MCF 10A (cell line): ENCODE measurements at places on chromosomes 5 and 9.

DNA sequence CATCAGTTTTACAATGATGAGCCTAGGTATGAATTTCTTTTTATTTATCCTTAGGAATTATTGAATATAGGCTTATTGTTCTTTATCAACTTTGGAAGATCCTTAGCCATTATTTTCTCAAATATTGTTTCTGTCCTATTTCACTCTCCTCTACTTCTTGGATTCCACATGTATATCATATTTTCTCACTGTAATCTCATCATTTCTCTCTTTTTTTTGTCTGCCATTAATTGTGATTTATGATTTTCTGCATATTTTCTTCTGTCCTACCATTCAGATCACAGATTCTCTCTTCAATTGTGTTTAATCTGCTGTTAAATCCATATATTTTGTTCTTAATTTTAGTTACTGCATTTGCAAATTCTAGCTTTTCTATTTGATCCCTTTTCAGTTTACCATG lies 139.8 kb downstream of the ARRDC3 start:
- DNase-seq = no peak
- H3K36me3 ChIP-seq = no peaks in the 10 kb centered on the region
- H3K27ac ChIP-seq = no peak overlapping the region
- H3K4me1 ChIP-seq = no peaks in the 10 kb centered on the region
- H3K4me3 ChIP-seq = no peak overlapping the region
- H3K27me3 ChIP-seq = no peaks in the 10 kb centered on the region

- H3K4me3 ChIP-seq = no peak overlapping the region
- DNase-seq = no peak
- peaks cover 32% of the 10 kb centered on the region for H3K27me3 ChIP-seq
- no peak overlapping the region for H3K27ac ChIP-seq
- no peaks in the 10 kb centered on the region for H3K4me1 ChIP-seq
Measured at GRCh38 chr5:176184608-176185132, 53.6 kb upstream of the SIMC1 start.

GRCh38 chr5:115599924-115600323 lies 2.4 kb downstream of the TICAM2 start:
- peaks cover 12% of the 10 kb centered on the region for H3K36me3 ChIP-seq
- no peak overlapping the region for H3K4me3 ChIP-seq
- no peaks in the 10 kb centered on the region for H3K27me3 ChIP-seq
- no peak overlapping the region for H3K27ac ChIP-seq

DNA sequence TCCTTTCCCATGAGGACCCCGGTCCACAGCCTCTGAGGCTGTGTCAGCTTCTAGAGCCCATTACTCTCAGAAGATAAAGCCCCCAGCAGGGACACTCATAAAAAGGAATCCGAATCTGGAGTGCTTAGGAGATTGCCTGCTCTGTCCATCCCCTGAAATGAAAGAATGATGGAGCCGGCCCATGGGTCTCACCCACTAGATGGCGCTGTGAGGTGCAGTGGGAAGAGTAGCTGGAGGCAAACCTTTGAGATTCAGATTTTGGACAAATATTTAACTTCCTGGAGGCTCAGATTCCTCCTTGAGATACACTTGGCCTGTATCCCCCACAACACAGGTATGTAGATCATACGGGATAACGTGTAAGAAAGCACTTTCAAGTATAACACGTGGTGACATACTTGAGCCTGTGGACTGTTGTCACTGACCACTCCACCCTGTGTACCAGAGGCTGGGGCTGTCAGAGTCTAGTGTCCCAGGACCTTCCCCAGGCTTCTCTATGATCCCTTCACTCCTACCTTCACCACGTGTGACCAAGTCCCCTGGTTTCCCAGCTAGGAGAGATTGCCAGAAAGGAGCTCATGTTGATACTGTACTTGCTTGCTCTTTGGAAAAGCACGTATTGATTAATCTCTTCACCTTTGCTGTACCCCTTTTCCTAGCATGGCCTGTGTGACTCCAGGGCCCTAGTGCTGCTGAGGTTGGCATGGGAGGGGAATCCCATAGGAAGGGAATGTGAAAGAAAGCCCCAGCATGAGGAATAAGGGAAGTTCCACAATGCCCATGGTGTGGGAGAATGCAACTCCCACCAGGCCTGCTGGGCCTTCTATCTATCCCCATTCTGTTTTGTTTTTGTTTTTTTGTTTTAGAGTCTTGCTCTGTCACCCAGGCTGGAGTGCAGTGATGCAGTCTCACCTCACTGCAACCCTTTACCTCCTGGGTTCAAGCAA lies 32.1 kb downstream of the TRMO start:
- no peaks in the 10 kb centered on the region for H3K27me3 ChIP-seq
- H3K36me3 ChIP-seq = no peaks in the 10 kb centered on the region
- H3K4me1 ChIP-seq = peaks cover 1% of the 10 kb centered on the region
- DNase-seq = peak; percentile 54

- peaks cover 16% of the 10 kb centered on the region for H3K4me1 ChIP-seq
- H3K36me3 ChIP-seq = no peaks in the 10 kb centered on the region
- no peak overlapping the region for H3K27ac ChIP-seq
- no peak for DNase-seq
- no peaks in the 10 kb centered on the region for H3K27me3 ChIP-seq
- H3K4me3 ChIP-seq = no peak overlapping the region
Measured at GRCh38 chr5:143174714-143175398, 228.6 kb downstream of the NR3C1 start.

DNA sequence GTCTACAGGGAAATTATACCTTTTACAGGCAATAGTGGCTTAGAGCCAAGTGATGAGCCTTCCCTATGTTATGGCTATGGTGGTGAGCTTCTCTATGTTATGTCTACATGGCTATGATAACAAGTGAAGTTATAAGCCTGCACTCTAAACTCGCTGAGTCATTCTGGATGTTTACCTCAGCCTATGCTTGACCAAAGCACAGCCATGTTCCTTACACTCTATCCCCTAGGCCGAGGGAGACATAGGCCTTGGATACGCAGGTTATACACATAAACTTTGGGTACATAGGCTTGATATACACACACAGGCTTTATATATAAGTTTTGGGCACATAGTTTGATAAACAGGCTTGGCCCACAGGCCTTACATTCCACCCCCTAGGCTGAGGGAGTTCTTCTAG lies 13.8 kb downstream of the DMAC1 start:
- H3K27me3 ChIP-seq = no peaks in the 10 kb centered on the region
- no peak overlapping the region for H3K27ac ChIP-seq
- DNase-seq = no peak

DNA sequence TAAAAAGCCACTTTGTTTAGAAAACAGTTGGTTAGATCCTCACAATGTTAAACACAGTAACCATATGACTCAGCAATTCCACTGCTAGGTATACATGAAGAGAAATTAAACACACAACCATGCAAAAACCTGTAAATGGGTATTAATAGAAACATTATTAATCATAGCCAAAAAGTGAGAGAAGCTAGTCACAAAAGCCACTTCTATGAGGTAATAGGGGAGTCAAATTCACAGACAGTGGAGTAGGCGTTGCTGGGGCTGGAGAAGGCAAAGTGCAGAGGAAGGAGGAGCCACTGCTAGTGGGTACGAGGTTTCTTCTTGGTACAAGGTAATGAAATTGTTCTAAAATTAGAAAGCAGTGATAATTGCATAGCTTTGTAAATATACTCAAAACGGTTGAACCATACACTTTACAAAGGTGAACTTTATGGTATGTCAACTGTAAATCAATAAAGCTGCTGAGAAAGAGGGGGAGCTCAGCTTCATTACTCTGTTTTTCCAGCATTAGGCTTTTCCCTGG lies 364.4 kb downstream of the GADD45G start:
- H3K36me3 ChIP-seq = no peaks in the 10 kb centered on the region
- H3K27me3 ChIP-seq = no peaks in the 10 kb centered on the region
- no peak overlapping the region for H3K27ac ChIP-seq
- DNase-seq = peak; percentile 16
- H3K4me3 ChIP-seq = no peak overlapping the region

GRCh38 chr5:40223884-40224402 lies 455.8 kb upstream of the PTGER4 start:
- H3K27me3 ChIP-seq = no peaks in the 10 kb centered on the region
- H3K4me3 ChIP-seq = no peak overlapping the region
- DNase-seq = peak; percentile 58
- H3K4me1 ChIP-seq = peaks cover 9% of the 10 kb centered on the region
- H3K36me3 ChIP-seq = no peaks in the 10 kb centered on the region

GRCh38 chr5:178432421-178433272 lies 157.5 kb downstream of the COL23A1 start:
- H3K4me1 ChIP-seq = peaks cover 14% of the 10 kb centered on the region
- H3K4me3 ChIP-seq = no peak overlapping the region
- no peak overlapping the region for H3K27ac ChIP-seq
- peaks cover 31% of the 10 kb centered on the region for H3K27me3 ChIP-seq
- H3K36me3 ChIP-seq = peaks cover 7% of the 10 kb centered on the region

DNA sequence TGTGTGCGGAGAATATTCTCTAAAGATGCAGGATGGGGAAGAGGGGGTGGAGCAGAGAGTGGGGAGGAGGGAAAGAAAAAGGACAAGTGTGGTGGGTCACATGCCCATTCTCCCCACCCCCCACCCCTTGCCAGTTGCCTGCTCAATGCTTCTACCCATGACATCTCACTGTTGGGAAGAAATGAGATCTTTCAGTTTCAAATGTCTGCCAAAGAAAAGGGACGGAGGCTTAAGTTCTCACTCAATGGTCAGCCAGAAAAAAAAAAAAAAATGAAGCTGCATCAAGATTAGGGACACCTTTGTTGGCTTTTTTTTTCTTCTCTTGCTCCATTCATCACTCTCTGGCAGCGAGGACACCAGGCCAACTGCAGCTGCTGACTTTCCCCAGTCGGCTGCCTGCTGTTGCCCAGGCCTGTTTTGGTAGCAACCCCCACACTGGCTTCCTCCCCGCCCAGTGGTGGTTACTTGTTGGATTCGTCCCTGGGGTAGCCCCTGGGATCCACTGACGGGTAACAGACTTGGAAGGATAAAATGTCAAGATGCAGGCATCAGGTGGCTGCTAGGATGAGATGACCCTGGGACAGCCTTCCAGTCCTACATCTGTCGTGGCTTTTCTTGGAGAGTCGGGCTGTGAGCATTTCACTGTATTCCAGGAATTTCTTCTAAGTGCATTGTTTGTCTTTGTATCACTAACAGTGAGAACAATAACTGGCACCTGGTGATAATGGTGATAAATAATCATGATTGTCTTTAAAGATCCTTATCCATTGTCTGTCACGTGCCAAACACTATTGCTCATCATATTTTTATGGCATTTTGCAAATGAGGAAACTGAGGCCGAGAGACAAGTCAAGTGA lies 9.1 kb downstream of the WWC1 start:
- H3K4me1 ChIP-seq = peaks cover 26% of the 10 kb centered on the region
- no peak overlapping the region for H3K27ac ChIP-seq
- peaks cover 4% of the 10 kb centered on the region for H3K36me3 ChIP-seq
- H3K27me3 ChIP-seq = no peaks in the 10 kb centered on the region

GRCh38 chr5:116419258-116419657 lies 155.4 kb downstream of the SEMA6A start:
- no peak for DNase-seq
- no peak overlapping the region for H3K27ac ChIP-seq
- no peaks in the 10 kb centered on the region for H3K4me1 ChIP-seq
- no peak overlapping the region for H3K4me3 ChIP-seq
- H3K27me3 ChIP-seq = no peaks in the 10 kb centered on the region

GRCh38 chr9:37156781-37157356 lies 36.5 kb downstream of the ZCCHC7 start:
- H3K27ac ChIP-seq = no peak overlapping the region
- no peaks in the 10 kb centered on the region for H3K27me3 ChIP-seq
- peaks cover 43% of the 10 kb centered on the region for H3K36me3 ChIP-seq

- no peaks in the 10 kb centered on the region for H3K36me3 ChIP-seq
- no peak overlapping the region for H3K27ac ChIP-seq
- no peak for DNase-seq
- peaks cover 21% of the 10 kb centered on the region for H3K27me3 ChIP-seq
Measured at GRCh38 chr9:134726722-134727034, 85.1 kb downstream of the COL5A1 start.

- H3K27ac ChIP-seq = no peak overlapping the region
- no peaks in the 10 kb centered on the region for H3K36me3 ChIP-seq
- DNase-seq = no peak
- no peaks in the 10 kb centered on the region for H3K4me1 ChIP-seq
- H3K4me3 ChIP-seq = no peak overlapping the region
Measured at GRCh38 chr9:89903141-89903475, 298.3 kb downstream of the GADD45G start.

DNA sequence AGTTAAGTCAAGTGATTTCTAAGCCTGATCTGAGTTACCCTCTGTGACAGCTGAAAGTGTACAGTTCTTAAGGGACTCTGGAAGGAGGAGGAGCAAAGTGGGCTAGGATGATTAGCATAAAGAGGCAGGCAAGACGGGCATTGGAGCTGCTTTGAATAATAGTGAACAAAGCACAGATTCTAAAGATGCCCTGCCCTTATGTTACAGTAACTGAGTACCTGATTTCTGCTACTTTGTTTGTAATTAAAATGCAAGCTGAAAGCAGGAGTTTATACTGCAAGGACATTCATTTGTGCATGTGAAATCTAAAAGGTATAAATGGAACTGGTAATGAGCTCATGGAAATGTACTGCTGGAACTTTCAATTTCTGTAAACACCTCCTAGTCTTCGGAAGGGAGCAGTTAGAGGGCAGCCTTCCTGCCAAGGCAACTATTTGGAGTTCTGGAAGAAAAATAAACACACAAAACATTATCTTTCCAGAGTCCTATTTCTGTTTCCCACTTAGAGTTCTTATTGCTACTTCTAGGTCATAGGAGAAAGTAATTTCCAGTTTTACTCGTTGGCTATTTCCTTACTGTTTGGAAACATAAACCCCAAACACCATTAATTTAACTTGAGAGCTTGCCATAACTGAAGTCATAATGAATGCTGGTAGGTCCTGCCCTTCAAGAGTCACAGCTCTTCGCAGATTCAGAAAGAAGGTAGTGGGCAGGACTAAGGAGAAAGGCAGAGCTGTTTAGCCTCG lies at the start of gene RANBP3L:
Gene RANBP3L, minus strand, starts transcription at position 45 of the 746 bp plus-strand sequence. CDS start 486 bp downstream, outside the sequence.
- peaks cover 11% of the 10 kb centered on the region for H3K4me1 ChIP-seq
- H3K36me3 ChIP-seq = no peaks in the 10 kb centered on the region
- DNase-seq = peak; percentile 62
- peak within 1 kb of the TSS; percentile 41 for H3K4me3 ChIP-seq

DNA sequence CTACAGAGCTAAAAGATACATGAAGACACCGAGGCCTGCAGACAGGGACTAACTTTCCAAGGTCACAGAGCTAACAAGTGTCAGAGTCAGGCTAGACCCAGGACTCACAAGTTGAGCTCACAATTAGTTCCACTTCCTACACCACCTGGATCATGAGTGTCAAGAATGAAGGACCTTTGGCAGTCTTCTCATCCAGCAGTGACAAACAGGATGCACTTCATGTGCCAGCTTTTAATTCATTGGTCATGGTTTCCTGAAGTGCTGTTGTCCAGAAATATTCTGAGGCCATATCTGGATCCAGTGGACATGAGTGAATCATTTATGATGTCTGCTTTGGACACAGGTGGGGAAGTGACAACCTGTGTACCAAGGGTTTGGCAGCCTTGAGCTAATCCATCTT lies 77.4 kb downstream of the KCNIP1 start:
- no peaks in the 10 kb centered on the region for H3K36me3 ChIP-seq
- H3K4me3 ChIP-seq = no peak overlapping the region
- no peak overlapping the region for H3K27ac ChIP-seq
- DNase-seq = no peak
- peaks cover 25% of the 10 kb centered on the region for H3K27me3 ChIP-seq

GRCh38 chr9:127450243-127450760 lies 904 bp downstream of the RPL12 start:
- peaks cover 44% of the 10 kb centered on the region for H3K4me1 ChIP-seq
- DNase-seq = peak; percentile 17
- peak overlapping the region; percentile 93 for H3K4me3 ChIP-seq
- peak overlapping the region; percentile 97 for H3K27ac ChIP-seq
- H3K36me3 ChIP-seq = peaks cover 86% of the 10 kb centered on the region
